ENCODE measurements at places on chromosomes 1 and 21.
A peak's percentile ranks its signal among the peaks of the same experiment; 100 is the strongest.

DNA sequence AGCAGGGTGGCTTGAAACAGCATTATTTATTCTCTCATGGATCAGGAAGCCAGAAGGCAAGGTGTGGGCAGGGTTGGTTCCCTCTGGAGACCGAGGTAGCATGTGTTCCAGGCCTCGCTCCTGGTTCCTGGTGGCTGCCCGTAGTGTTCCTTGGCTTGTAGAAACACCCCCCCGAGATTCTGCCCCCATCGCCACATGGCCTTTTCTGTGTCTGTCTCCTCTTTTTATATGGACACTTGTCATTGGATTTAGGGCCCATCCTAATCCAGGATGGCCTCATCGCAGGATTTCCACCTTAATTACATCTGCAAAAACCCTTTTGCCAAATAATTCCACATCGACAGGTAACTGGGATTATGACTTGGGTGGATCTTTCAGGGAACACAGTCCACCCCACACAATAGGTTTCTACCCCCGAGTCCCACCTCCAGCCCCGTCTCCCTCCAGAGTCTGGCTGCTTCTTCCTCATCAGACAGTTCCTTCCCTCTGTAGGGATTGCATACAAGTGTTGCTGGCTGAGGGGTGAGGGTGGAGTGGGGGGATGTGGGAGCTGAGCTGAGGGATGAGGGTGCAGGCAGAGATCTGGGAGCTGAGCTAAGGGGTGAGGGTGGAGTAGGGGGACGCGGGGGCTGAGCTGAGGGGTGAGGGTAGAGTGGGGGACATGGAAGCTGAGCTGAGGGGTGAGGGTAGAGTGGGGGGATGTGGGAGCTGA, 12.3 kb upstream of the NPHP4 start:
- DNase-seq: no peak

DNA sequence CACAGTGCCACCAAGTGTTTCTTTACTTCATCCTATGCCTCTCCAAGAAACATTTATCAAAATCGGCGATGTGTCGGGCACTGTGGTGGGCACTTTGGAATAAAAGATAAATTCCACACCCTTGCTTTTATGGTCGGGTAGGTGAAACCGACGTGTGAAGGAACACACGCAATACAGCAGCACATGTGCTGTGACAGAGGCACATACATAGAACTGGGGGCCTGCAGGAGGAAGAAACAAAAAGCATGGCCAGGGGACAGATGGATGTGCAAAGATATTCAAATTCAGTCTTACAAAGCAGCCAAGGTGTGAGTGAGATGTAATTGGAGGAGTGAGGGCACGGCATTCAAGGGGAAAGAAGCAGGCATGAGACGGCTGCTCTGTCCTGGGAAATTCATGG, 282.0 kb downstream of the PBX1 start:
- DNase-seq: no peak

GRCh38 chr1:39434797-39435395, 56.5 kb upstream of the BMP8A start:
- DNase-seq: no peak

GRCh38 chr1:182598296-182598695, 5.9 kb downstream of the RGS16 start:
- DNase-seq: no peak

DNA sequence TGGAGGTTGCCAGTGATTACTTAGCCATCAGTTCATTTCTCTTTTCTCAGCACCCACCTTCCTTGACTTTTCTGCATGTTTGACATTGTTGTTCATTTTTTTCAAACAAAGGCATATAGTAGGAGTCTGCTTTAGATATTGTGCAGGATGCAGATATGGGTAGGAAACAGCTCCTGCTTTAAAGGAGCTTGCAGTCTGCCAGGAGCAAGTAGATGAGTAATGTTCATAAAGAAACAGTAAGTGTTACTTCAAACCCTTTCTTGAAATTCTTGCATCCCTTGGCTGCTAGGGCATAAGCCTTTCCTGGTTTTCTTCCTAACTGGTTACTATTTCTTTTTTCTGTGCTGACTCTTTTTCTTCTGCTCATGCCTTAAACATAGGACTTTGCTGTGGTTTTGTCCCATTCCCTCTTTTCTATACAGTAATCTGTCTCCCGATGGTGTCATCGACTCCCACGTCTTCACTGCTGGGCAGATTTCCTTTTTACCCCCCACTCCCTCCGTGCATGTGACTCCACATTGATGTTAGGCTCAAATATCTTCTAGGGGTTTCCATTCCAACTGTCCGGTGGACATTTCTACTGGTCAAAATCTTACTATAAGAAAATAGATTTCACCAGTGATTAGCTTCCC, 20.4 kb downstream of the PTGFRN start:
- DNase-seq: no peak

DNA sequence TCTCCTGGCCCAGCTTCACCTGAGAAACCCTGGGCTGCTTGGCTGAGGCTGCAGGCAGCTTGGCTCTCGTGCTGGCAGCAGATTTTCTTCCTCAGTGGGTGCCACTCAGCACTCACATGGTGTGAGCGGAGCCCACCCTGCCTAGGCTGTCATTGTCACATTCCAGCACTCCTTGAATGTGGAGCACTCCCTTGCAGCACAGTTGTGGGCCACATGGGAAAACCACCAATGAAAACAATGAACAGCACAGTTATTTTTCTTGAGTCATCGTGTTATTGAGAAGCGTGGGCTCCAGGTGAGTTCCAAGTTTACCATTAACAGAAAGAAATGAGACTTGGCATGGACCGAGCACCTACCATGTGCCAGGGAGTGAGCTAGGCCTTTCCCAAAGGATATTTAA, 27.2 kb upstream of the TRIM67 start:
- no peak for DNase-seq

DNA sequence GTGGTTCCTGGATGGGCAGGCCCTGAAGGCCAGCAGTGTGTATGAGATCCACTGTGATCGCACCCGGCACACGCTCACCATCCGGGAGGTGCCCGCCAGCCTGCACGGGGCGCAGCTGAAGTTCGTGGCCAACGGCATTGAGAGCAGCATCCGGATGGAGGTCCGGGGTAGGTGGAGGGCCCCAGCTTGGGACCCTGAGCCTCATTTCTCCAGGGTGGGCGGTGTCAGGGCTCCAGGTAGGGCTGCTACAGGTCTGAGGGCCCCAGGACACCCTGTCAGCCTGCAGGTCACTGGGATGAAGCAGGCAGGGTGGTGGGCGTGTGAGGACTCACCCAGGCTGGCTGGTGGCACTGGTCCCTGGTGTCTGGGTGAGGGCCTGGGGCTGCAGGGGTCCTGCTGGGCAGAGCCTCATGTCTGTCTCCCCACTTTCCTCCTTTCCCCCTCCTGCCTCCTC, 7.8 kb downstream of the OBSCN start:
- DNase-seq: no peak

GRCh38 chr21:46081022-46081861, 16.7 kb upstream of the COL6A2 start:
- DNase-seq: no peak

DNA sequence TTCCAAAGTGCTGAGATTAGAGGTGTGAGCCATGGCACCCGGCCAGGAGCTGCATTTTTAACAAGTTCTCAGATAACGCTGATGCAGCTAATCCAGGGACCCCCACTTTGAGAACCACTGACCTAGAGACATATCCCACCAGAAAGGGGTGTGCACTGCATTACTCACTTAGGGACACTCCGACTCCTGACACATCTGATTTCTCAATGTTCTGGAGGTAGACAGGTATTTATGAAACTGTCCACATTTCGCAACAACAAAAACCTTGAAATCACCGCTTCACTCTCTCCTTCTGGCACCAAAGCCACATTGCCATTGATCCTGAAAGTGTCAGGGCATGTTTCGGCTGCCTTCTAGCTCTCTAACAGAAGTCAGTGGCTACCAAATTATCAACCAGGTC, 23.2 kb upstream of the CAMTA1 start:
- no peak for DNase-seq

DNA sequence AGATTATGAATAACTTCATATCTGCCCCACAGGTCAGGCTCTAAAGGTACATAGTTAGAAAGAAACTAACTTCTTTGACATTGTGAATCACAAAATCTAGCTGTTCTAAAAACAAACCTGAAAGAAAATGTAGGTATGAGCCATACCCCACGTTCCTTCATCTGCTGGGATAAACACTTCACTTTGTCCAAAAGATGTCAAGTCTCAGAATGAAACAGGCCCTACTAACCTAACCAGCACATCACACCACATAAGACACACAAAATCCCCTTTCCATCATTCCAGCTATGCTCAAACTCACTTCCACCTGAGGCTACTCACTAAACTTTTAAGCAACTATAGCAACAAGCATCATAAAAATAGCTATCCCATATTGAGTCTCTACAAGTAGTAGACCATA, 65.2 kb upstream of the GJA5 start:
- DNase-seq: no peak

DNA sequence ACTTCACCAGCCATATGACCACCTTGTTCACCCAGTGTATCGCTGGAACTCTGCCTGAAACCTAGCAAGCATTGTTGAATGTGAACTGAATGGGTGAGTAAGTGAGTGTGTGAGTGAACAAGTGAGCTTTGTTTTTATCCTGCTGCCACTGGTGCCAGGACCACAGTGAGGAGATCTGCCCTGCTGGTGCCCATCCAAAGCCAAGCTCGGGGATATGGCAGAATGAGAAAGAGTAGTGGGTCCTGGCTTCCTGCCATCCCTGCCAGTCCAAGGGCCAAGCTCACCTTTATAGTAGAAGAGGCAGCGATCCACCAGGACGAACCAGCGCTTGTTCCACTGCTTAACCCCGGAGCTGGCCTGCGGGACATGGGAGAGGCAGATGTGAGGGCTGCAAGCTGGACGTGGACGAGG, 53.4 kb upstream of the GOLT1A start:
- peak; percentile 31 for DNase-seq

- no peak for DNase-seq
These were observed 35.8 kb upstream of the JAK1 start for GRCh38 chr1:65002156-65002507.

DNA sequence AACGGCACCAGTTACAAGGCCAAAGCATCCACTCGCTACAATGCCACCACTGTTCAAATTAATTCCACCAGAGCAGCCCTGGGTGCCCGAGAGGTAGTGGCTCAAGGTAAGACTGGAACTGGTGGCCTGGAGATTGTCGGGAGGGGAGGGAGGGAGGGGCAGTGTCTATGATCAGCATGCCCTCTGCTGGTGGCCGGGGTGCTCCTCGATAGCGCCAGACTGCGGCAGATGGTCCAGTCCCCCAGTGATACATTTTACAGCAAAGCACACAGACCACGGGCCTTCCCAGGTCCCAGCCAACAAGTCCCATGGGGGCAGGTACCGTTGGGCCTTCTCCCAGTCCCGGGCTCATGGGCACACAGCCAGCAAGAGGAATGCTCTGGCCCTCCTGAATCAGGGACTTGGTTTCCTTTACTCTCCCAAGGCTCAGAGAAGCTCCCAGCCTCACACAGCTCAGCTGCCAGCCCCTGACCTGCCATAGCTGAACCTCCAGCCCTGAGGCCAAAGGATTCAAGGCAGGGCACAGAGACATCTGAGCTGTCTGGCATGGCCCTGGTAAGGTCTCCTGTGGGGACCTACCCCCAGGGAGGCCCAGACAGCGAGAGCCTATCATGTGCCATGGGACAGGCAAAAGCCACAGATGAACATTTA, 15.3 kb downstream of the ACOT7 start:
- no peak for DNase-seq

GRCh38 chr1:28374297-28374696, 4.8 kb downstream of the PHACTR4 start:
- DNase-seq: no peak

DNA sequence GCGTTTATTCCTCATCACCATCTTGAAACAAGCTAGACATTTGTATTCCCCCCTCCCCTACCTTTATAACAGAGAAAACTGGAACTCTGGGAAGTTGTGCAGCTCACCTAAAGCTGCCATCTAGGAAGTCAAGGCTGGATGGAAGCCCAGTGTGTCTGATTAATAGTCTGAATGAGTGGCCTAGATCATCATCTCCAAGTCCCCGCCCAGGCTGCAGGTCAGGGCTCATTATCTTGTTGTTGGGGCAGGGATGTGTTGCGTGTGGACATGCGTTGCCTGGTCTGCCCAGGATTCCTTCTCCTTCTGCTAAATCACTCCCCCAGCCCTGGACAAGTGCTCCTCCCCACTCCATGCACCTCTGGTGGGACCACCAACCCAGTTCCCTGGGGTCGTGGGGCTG, 14.7 kb upstream of the KAZN start:
- no peak for DNase-seq

GRCh38 chr1:59422921-59423575, 126.2 kb downstream of the FGGY start:
- peak; percentile 56 for DNase-seq
